ENCODE measurements at places on chromosomes 6 and 20. TPM values are rescaled to one million over a fixed set of nuclear protein-coding genes. Genes with fewer than 3 reads are reported as not detected.
A peak's percentile ranks its signal among the peaks of the same experiment; 100 is the strongest.

ASIP gene
- total RNA-seq = not detected

LAMA4 gene
- 1.1 TPM for total RNA-seq

GRCh38 chr20:53635221-53635620, 41.6 kb upstream of the ZNF217 start:
- DNase-seq = no peak

DNA sequence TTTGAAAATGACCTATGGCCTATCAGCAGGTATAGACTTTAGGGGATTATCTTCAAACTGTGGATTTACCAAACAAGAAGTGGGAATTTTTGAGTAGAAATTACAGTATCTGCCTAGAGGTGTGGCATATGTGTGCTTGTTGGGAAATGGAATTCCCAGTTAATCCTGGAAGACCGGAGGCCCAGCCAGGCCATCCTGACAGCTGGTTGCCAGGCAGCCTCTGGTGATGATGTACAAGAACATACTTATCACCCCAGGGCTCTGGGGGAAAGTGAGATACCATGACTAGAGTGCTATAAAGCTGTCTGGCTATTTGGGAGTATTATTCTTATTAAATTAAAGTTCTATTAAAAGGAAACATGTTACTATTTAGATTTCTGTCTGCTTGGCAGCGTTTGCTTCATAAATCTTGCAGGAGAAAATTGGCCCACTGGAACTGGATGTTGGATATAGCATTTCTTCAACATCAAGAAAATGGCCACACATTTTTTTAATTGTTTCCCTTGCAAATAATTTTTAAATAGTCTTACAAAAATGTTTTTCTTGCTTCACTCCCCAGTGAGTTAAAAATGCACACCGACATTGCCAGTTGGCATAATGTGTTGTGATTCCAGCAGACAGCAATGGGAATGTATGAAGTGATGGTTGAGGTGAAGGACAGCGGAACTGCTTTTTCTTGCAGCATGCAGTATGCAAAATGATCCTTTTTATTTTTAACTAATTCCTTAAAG, 187.8 kb downstream of the MYLK4 start:
- DNase-seq = no peak

DNA sequence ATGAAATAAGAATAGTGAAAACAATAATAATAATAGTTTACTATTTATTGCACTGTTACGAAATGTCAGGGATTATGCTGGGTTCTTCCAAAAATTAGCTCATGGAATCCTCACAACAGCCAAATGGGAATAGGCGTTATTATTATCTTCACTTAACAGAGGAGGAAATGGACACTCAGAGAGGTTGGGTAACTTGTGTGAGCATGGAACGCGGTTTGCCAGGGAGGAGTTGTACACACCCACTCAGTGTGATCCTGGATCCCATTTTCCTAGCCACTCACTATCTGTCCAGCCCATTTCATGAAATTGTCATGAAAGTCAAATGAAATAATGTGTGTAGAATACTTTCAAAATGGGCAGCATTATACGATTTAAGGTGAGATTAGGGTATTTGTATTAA, 4.6 kb downstream of the NELFCD start:
- no peak for DNase-seq

GRCh38 chr20:37627060-37627766, 66.6 kb upstream of the CTNNBL1 start:
- DNase-seq = peak; percentile 77

GRCh38 chr20:62310757-62311121, 7.9 kb downstream of the ADRM1 start:
- no peak for DNase-seq

- DNase-seq = peak; percentile 81
Measured at GRCh38 chr20:51563486-51564332, 21.2 kb upstream of the NFATC2 start.
